Esophagus mucosa (tissue), 1 donor: ENCODE measurements at places on chromosomes 16 and 17.
A peak's percentile ranks its signal among the peaks of the same experiment; 100 is the strongest.

GRCh38 chr17:55093353-55093752 lies 124.8 kb downstream of the STXBP4 start:
- ATAC-seq: no peak

DNA sequence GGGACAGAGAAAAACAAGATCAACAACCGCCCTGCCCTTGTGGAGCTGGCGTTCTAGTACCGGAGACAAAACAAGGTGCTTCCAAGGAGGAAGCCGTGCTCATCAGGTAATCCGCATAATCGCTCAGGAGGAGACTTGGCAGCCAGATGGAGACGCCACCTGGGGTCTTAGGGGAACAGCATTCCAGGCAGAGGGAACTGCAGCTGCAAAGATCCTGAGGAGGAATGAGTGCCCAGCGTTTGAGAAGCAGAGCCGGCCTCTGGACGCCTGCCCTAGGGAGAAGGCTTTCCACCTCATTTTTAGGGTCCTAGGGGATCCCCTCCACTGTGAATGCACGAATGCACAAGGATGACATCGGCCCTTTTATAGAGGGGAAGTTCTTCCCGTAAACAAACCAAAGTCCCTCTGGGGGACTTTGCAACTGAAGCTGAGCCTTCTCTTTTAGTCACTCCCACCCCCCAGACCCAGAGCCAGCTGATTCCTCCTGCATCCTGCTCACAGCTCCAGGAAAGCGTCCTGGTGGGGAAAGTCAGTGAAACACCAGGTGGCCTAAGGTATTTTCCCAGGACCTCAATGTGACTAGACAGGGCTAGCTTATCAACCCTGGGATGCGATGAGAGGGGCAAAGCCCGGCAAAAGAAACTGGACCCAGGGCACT lies 13.2 kb upstream of the MPRIP start:
- ATAC-seq: peak; percentile 33

- no peak for ATAC-seq
These were observed 138.7 kb downstream of the GAS7 start for GRCh38 chr17:10059684-10060211.

GRCh38 chr17:2484876-2485275 lies 26.8 kb downstream of the METTL16 start:
- peak; percentile 97 for ATAC-seq

DNA sequence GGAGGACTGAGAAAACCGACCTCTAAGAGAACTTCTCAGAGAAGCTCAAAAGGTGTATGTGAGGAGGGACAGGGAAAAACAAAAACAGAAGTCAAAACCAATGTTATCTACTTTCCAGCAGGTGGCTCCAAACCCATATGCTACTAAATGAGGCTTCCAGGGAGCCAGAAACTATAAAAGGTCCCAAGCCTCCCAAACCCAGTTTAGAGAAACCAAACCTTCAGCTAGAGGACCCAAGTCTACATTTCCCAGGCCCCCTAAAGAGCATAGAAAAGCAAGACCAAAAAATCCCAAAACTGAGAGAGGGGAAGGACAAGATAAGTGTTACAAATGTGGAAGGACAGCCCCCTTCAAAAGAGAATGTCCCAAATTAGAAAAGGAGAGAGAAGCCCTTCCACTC lies 3.7 kb downstream of the HPR start:
- ATAC-seq: peak; percentile 47

DNA sequence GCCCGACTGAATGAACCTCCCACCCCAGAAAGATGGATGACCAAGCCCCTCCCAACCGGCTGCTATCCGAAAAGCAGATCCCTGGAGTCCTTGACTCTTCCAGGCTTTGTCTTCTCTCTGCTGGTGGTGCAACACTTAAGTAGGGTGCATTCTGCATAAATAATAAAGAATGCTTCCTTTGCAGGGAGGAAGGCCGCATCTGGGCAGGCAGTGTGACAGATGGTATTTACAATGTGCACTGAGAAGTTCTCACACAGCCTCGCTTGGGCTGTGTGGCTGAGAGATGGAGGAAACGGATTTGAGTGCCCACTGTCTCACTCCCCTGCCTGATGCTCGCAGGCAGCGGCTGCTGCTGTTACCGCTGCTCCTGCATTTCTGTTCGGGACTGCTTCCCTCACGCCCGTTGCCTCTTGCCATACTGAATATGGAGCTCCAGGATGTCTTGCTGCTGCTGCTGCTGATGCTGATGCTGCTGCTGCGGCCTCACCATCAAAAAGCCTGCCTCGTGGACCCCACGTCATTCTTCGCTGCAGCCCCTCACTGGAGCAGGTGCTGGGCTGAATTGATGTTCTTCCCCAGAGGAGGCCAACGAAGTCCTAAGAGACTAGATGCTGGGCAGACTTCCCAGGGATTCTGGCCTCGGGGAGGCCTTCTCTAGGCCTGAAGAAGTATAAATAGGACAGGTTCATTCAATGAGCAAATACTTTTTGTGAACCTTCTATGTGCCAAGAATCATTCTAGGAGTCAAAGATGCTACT lies 7.1 kb upstream of the RHBDL3 start:
- no peak for ATAC-seq

DNA sequence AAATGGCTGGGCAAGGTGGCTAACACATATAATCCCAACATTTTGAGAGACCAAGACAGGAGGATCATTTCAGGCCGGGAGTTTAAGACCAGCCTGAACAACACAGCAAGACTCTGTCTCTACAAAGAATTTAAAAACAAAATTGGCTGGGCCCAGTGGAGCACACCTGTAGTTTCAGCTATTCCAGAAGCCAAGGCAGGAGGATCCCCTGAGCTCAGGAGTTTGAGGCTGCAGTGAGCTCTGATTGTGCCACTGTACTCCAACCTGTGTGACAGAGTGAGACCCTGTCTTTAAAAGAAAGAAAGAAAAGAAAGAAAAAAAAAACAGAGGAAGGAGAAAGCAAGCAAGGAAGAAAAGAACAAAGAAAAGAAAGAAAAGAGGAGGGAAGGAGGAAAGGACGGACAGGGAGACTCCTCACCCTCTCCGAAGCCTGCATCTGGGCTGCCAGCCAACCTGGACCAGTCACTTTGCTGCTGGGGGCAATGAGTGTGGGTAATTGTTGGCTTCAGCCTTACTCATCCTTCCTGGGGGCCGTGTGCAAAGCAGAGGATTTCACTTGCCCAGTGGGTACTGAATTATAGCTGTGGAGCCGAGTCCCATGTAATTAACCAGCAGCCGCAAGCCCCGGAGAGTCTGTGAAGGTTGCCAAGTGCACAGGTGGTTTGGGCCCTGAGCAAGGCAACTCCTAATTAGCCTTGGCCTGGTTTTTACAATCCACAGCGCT lies 6.7 kb upstream of the MT4 start:
- peak; percentile 73 for ATAC-seq

DNA sequence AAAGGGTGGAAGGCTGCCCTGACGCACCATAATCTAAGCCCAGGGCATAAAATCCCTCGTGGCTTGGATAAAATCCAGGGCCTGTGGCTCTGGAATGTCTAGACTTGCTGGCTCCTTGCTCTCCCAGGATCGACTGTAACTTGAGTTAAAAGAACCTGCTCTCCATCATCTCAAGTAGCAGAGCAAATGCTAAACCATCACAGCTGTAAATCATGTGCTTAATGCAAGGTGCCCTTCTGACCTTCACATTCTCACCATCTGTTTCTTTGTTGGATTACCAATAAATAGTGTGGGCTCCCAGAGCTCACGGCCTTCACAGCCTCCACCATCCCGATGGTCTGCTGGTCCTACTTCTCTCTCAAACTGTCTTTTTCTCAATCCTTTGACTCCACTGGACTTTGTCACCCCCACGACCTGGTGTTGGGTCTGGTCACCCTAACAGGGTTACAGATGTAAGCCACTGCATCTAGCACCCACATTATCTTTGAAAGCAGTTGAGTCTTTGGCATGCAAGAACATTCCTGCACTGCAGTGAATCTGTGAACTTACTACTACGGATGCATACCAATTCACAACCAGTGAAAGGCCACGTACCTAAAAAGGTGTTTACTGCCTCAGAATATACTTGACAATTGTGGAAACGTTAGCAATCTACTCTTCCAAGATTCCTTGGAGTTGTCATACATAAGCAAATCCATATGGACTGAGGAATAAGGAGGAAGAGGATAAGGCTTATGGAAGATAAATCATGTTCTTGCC lies 15.3 kb downstream of the RSL1D1 start:
- ATAC-seq: no peak

DNA sequence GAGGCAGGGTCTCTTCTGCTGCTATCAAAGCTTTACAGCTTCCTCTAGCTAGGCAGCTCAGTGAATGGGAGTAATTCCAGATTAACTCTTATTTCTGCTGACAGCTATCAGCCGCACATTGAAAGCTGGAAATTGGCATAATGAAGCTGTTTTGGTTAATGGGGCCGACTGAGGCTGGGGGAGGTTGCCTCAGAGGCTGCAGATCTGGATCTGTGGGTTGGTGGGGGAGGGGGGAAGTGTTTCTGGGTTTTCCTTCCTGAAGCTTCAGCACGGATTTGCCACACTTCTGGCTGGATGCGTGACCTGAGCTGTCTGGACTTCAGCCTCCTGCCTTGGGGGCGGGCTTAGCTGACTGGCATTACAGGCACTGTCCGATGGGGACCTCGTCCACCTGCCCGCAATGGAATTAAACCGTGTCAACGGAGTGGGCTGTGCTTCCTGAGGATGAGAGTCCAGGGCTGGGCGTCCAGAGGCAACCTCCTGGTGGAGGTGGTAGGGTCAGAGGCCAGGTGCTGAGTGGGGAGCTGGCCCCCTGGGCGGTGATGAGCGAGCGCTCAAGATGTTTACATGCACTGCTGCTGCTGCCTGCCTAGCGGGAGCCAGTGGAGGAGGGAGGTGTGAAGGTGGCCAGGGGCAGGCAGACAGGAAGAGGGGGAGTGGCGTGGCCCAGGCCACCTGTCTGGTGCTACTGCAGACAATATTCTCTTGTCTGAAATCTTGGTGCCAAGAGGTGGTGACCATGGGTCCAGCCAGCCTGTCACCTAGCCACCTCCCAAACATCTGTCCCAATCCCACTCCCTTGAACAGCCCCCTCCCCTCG lies 6.7 kb upstream of the ABCC3 start:
- ATAC-seq: no peak

GRCh38 chr16:29256501-29256981 lies 150.0 kb downstream of the NPIPB11 start:
- no peak for ATAC-seq

DNA sequence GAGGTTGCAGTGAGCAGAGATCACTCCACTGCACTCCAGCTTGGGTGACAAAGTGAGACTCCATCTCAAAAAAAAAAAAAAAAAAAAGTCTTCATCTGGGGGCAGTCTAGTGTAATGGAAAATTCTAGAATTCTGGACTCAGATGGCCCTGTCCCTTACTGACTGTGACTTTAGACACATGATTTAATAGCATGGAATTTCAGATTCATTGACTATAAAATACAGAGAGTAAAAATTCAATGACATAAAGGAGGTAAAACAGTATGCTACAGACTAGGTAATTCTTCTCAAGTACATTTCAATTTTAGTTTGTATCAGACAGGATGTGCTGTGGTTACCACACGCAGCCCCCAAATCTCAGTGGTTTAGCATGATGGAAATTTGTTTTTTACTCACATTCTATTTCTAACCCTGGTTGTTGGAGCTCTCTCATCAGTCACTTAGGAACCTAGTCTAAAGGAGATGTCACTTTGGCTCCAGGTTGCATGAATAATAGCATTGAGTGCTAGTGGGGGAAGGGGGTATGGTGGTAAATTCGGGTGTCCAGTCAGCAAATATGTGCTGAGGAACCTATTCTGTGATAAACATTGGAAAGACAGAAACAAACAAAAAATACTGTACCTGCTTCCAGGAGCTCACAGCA lies 444.0 kb downstream of the XYLT1 start:
- peak; percentile 22 for ATAC-seq

GRCh38 chr16:89574681-89575246 lies 794 bp upstream of the CPNE7 start:
- peak; percentile 73 for ATAC-seq

DNA sequence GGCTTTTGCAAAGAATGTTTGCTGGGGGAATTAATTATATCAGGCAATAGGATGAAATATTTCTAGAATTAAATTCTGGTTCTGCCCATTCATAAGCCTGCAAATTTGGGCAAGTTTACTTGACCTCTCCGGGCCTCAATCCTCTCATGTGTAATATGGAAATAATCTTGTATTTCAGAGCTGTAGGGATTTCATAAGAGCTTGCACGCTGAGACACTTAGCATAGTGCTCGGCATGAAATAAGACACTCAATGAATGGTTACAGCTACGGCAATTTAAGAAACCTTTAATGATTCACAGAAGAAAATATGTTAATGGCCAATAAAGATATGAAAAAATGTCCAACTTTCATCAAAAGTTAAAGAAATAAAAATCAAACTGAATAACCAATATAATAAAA lies 40.6 kb upstream of the PITPNM3 start:
- no peak for ATAC-seq

GRCh38 chr16:23301251-23302044 lies 654 bp upstream of the SCNN1B start:
- peak; percentile 3 for ATAC-seq

GRCh38 chr17:20302246-20302917 lies 165.0 kb downstream of the LGALS9B start:
- ATAC-seq: no peak

- ATAC-seq: no peak
These were observed 57.4 kb upstream of the COX10 start for GRCh38 chr17:14011740-14012405.

DNA sequence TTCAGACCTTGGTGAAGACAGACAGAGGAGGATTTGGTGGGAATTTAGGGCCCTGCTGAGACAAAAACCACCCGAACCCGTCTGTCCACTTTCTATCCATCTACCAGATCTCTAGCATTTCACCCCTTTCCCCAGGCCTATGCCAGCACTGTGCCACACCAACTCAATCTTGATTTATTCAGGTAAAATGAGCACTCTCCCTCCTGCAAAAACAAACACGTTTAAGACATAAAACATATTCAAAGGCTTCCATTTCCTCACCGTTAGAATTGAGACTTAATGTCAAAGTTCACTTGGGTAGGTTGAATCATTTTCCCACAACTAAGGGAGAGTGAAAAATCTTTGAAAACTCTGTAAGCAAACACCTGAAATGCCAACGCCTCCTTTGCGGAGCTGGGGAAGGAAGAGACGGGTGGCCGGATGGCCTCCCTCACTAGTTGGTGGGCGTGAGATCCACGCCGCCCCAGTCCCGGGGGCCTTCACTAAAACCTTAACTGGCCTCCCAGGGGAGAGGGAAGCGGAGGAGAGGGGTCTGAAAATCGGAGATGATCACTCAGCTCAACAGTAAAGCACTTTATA lies 862 bp downstream of the DCAKD start:
- ATAC-seq: peak; percentile 34

- ATAC-seq: peak; percentile 87
These were observed 456.2 kb upstream of the DYNLRB2 start for GRCh38 chr16:80084614-80085013.

- no peak for ATAC-seq
These were observed 21.4 kb upstream of the ABCC3 start for GRCh38 chr17:50613007-50613992.
